Fibroblast of skin of right biceps (primary cell): ENCODE measurements at places on chromosomes 4 and X.

- DNase-seq, result peak; percentile 75
These were observed at the start of gene REST for GRCh38 chr4:56907489-56908205. TSS of gene REST (plus strand) at chr4:56907900. CDS start at chr4:56910639, 2,739 bp downstream.

GRCh38 chr4:25096981-25097443, 63.2 kb downstream of the SEPSECS start:
- DNase-seq, result no peak

DNA sequence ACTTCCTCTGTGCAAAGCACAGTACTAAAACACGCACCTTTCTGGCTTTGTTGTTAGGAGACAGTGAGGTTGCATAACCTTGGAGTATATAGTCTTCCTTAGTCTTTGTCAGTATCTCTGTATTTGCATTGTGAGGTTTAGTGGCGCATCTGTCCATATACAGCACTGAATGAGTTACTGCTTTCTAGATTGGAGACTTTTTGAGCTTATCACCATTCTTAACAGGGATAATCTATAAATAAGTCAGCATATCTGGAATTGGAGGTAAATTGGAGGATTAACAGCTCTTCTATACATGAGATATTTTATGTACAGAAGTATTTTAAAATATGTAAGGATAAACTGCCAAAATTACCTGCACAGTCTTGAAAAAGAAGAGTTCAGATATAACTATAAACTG, 4.3 kb downstream of the FHDC1 start:
- no peak for DNase-seq

- DNase-seq, result no peak
These were observed 18.3 kb downstream of the SCARB2 start for GRCh38 chr4:76195326-76195725.

DNA sequence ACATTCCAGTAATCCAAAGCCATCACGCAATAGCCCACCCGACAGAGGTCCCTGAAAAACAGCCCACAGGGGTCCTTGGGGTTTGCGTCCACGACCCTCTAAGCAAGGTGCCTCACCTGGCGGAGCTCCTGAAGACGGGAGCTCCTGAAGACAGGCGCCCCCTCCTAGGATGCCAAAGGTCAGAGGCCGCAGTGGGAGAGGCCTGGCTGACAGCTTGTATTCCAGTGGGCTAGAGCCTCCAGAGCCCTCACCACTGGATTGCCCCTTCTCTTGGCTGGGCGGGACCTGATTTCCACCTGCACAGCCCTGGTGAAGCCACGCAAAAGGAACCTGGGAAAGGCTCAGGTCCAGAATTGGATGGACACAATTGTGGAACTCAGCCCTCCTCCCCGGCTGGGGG, 29.7 kb upstream of the WFS1 start:
- DNase-seq, result no peak

DNA sequence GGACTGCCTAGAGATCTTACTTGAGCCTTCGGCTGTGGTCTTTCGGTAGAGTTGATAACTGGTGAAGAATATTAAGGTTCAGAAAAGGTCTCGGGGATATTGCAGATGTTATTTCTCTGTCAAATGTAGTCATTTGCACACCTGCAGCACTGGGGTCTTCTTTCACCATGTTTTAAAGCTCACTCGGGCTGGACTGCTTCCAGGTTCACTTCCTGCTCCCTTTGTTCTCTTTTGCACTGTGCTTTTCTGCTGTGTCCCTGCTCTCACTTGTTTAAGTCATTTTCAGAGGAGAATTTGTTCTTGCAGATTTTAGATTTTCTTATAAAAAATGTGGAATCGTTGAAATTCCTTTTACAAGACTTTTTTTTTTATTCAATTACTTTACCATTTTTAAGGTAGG, 68.5 kb downstream of the BMPR1B start:
- DNase-seq, result no peak

GRCh38 chrX:149648932-149649331, 17.3 kb upstream of the TMEM185A start:
- DNase-seq, result no peak

- no peak for DNase-seq
These were observed 33.2 kb upstream of the FAM9A start for GRCh38 chrX:8834392-8834791.

DNA sequence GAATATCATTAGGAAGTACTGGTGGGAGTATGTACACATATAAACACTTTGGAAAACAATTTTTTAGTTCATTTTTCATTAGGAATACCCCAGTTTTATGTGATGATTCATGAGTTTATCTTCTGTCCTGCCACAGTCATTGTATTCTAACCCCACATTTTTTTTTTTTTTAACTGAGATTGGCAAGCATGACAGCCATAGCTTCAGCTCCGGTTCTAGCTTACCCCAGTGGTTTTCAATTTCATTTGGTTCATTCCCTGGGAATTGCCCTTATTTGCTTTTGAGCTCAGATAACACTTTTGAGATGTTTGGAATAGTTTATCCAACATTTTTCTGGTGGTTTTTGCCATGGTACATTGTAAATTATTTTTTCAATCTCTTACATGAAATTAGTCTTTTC, 21.0 kb upstream of the FMR1 start:
- DNase-seq, result no peak

GRCh38 chrX:68503836-68504636, 5.2 kb downstream of the YIPF6 start:
- peak; percentile 51 for DNase-seq
